Glomerular endothelial cell (primary cell): ENCODE measurements at places on chromosomes 2 and 18. TPM values are rescaled to one million over a fixed set of nuclear protein-coding genes. Genes with fewer than 3 reads are reported as not detected.

GRCh38 chr18:56085551-56085950 lies 497.6 kb upstream of the TCF4 start:
- no peak for DNase-seq

DNA sequence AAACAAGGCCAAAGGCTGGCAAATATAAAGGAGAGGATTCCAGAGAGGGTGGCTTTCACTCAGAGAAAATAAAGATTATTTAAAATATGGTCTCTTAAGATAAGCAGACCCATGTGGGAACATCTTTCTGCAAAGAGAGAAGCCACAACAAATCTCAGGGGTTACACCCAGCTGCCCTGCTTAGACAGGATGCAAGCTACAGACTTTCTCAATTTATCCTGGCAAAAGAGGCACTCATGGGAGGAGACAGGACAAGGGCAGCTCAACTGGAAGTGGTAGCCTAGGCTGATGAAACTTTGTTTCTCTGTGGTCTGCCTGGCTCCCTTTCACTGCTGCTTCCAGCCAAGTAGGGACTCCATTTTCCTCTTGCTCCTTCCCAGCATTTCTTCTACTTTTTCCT lies 25.9 kb upstream of the SULT1C4 start:
- DNase-seq = no peak

DNA sequence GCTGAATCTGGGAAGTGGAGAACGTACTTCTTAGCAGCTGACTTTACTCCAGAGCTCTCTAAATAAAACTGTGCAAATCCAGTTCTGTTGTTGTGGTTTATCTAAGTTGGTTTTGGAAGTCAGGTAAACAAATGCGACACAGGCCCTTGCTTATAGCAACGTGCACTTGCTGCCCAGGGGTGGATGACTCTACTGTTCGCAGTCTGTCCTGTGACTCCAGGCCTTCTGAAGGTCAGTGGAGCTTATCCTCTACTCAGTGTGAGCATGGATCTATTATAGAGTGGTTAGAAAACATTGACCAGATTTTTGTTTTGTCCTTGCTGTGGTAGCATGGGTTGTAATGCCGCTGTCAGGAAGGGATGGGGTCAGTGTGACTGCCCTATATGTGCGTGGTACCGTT lies 89.1 kb downstream of the ZNF236 start:
- DNase-seq = no peak

IL1RN gene
- not detected in 2 replicates for total RNA-seq

GRCh38 chr2:56500317-56500716 lies 316.5 kb downstream of the CCDC85A start:
- no peak for DNase-seq

GRCh38 chr2:145321344-145321743 lies 801.4 kb upstream of the ZEB2 start:
- DNase-seq = no peak

- no peak for DNase-seq
Measured at GRCh38 chr2:134173338-134174016, 80.4 kb upstream of the MGAT5 start.

KLHL29 gene
- total RNA-seq = 6.5 and 8.3 TPM in 2 replicates

DNA sequence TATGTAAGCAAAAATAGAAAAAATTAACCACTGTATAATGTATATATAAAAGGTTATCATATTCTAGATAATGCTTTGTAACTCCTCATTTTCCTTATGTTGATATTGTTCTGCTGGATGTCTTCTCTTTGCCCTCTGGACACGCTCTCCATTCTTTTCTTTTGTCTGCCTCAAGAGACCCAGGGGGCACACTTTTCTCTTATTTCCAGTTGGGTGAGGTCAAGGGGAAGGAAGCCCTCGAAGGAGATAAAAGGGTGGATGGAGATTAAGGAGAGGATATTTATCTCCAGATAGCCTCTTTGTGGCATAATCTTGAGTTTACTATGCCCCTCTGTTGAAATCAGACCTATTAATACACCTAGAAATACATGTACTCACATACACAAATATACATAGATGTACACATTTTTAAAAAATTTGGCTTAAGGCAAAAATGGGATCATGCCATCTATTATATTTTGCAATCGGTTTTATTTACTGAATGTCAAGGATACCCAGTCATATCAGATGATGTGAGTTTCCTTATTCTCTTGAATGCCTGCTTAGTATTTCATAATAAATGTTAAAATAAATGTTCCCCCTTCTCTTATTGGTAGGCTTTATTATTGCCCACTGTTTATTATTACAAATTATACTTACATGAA lies 65.3 kb downstream of the LCLAT1 start:
- DNase-seq = no peak

- DNase-seq = no peak
Measured at GRCh38 chr2:17815468-17816184, 634 bp upstream of the MSGN1 start.

MRO gene
- not detected in 2 replicates for total RNA-seq

DNA sequence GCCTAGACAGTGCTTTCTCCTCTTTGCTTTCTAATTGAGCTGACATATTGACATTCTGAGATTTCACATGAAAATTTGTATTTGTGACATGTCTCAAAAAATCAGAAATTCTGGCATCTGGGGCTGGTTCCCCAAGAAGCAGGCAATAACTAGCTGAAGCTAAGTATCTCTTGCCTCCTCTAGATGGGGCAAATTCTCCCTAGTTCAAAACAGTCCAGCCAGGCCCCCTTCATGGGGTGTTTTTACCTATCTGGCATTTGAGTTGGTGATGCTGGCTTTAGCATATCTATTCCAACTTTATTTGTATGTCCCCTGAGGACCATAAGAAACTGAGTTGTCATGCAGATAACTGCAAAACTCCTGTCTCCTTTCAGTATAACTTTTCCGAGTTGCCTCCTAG lies 39.9 kb downstream of the ARHGAP15 start:
- no peak for DNase-seq

DNA sequence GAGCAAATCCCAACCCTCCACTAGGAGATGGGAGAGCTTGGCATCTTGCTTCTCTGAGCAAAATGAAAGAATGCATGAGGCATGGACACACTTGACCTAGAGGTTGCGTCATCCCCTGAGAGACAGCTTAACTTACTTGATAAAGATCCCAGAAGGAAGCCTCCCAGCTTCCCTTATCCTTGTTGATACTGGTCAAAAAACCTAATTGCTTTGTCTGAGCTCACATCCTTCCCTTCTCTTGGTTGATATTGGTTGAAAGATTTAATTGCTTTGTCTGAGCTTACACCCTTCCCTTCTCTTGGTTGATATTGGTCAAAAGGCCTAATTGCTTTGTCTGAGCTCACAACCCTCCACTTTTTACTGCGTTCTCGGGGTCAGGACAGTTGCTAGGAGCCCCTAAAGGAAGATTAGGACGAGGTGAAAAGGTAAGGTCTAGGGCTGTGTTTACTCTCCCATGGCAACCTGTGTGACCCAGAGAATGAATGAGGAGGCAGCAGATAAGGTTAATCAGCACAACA lies 12.2 kb upstream of the BOD1L2 start:
- DNase-seq = no peak

DNA sequence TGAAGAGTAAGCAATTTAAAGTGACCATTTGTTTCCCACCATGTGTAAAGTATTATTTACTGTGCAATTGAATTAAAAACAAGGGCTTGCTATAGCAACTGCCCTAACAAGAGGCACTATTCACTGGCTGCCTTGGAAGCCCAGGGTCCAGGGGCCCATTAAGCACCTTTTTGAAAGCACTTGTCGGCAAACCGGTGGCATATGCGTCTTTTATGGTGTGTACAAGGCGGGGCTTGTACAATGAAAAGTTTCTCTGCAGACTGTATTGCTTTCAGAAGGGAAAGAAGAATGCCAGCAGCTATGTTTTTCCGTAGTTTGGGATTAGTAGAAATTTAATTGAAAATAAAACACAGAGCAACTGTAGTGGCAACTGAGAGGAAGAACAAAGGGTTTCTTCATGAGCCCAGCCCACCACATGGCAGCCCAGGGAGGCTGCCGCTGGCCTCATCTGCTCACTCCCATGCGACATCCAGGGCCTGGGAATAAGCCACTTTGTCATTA lies 279.5 kb upstream of the PARD3B start:
- DNase-seq = no peak

MDH1B gene
- 0.12 and 0.29 TPM in 2 replicates for total RNA-seq

- no peak for DNase-seq
Measured at GRCh38 chr2:225994748-225995405, 595.4 kb downstream of the NYAP2 start.

ECEL1 gene
- total RNA-seq = not detected in 2 replicates

DNA sequence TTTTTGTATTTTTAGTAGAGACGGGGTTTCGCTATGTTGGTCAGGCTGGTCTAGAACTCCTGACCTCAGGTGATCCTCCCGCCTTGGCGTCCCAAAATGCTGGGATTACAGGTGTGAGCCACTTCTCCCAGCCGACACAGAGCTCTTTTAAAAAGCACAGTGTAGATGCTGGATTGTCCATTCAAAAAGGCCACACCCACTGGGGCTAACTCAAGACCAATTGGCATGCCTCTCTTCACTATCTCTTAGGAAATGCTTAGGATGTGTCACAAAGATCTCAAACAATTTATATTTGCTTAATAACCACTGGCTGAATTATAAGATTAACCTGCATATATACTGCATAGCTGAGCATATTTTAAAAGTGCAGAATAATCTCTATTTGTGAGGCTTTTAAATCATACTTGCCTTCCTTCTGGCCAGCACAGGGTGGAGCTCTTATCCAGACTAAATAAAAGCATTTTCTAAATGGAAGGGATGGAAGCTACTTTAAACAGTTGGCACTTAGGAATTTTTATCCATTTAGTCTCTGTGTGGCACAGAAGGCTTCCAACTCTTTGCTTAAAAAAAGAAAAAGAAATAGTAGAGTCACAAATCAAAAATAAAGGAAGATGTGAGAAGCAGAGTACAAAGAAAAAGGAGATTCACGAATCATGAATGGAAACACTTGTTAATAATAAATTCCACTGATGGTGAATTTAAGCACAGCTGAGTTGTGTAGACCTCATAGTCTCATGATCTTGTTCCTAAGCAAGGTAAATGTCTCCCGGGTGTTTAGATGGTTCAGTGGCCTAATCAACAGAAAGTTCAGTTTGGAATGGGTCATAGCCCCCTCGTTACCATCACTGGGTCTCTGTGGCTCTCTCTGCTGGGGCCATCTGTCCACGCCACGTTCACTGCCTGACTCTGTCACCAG lies 22.4 kb downstream of the CRYGD start:
- no peak for DNase-seq

RAB31 gene
- 19.4 and 32.8 TPM in 2 replicates for total RNA-seq

CACNB4 gene
- 0.10 and 0.82 TPM in 2 replicates for total RNA-seq

SF3B1 gene
- total RNA-seq = 144 and 188 TPM in 2 replicates

MC4R gene
- total RNA-seq = not detected in 2 replicates

GRCh38 chr2:168119515-168120141 lies 127.8 kb downstream of the STK39 start:
- peak; percentile 71 for DNase-seq

GRCh38 chr2:1674276-1674675 lies 70.0 kb downstream of the PXDN start:
- DNase-seq = no peak

DNA sequence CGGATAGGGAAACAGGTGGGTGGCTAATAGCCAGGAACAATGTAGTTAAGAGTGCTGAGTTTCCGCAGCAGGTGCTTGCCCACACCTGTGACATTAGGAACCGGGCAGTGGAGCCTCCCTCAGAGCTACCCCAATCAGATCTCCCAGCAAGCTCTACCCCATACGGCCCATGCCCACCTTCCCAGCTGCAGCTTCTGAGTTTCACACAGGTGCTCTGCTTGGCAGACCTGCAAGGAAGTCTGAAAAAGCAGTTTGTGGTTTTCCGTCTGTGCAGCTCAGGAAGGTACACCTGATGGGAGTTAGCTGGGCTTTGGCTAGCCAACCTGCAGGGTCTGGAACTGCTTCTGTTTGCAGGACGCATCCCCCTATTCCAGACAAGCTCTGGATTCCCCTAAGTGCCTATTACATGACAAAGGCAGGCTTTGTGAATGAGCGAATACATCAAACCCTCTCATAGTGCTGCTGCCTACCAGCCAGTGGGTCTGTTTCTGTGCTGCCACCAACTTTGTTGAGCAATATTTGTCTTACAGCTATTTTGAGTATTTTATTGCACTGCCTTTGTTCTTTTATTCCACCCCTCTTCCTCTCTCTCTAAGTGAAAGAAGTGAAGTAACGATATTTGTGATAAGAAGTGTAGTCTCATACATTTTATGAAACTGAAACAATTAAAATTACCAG lies 24.7 kb upstream of the CEP68 start:
- no peak for DNase-seq

CEP68 gene
- total RNA-seq = 15.8 and 20.8 TPM in 2 replicates

DNA sequence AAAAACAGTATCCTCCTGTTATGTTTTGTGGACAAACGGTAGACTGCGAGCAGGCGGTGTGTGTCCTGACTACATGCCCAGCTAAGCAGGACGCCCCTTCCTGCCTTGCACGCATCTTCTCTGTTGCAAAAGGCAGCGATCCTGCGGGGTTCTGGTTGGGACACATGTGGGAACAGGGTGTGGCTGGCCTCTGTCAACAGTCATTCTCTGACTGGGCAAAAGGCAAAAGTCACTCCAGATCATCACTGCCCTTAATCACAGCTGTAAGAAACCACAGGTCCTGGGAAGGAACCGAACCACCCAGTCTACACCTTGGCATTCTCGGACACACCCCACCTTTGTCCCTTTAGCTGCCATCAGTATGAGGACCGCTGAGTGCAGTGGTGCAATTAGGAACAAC lies 44.3 kb upstream of the TMEM87B start:
- DNase-seq = no peak

IL1B gene
- 8.9 and 10.6 TPM in 2 replicates for total RNA-seq

HOXD12 gene
- not detected in 2 replicates for total RNA-seq

GRCh38 chr2:112021290-112021689 lies 33.8 kb upstream of the TMEM87B start:
- DNase-seq = no peak

GKN2 gene
- total RNA-seq = not detected in 2 replicates

MAIP1 gene
- total RNA-seq = 13.7 and 27.1 TPM in 2 replicates
